ENCODE measurements at places on chromosomes 5 and 9.

GRCh38 chr9:136603216-136603615 is 57.4 kb upstream of the NOTCH1 start:
- no peak overlapping the region for H3K4me3 ChIP-seq
- peaks cover 74% of the 10 kb centered on the region for H3K4me1 ChIP-seq
- DNase-seq: no peak
- no peaks in the 10 kb centered on the region for H3K27me3 ChIP-seq

GRCh38 chr5:181071257-181071656 is 31.2 kb downstream of the BTNL9 start:
- no peaks in the 10 kb centered on the region for H3K27me3 ChIP-seq
- no peak overlapping the region for H3K4me3 ChIP-seq
- H3K4me1 ChIP-seq: no peaks in the 10 kb centered on the region
- no peak overlapping the region for H3K27ac ChIP-seq
- DNase-seq: no peak

- DNase-seq: no peak
- no peak overlapping the region for H3K4me3 ChIP-seq
- H3K4me1 ChIP-seq: no peaks in the 10 kb centered on the region
- no peaks in the 10 kb centered on the region for H3K36me3 ChIP-seq
- H3K27me3 ChIP-seq: no peaks in the 10 kb centered on the region
Measured at GRCh38 chr5:89823046-89823445, 586.5 kb downstream of the CETN3 start.

DNA sequence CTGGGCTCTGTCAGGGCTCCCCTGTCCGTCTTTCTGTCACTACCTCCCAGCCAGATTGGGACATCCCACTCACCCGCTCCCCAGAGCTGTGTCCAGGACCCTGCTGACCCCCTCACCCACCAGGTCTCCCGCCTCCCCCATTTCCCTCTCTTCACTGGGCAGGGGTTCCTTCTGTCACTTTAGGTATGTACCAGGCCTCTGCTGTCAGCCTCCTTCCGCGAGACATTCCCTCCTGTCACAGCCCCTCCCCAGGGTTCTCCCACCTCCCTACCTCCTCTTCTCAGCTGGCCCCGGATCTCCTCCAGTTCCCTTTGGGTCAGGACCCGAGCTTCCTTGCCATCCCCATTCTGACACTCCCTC is 488 bp downstream of the POLR1E start:
- peaks cover 22% of the 10 kb centered on the region for H3K4me1 ChIP-seq
- H3K27me3 ChIP-seq: no peaks in the 10 kb centered on the region
- H3K27ac ChIP-seq: peak overlapping the region; percentile 93
- no peaks in the 10 kb centered on the region for H3K36me3 ChIP-seq
- DNase-seq: no peak

GRCh38 chr5:2183154-2184025 is 300.7 kb upstream of the IRX4 start:
- H3K4me3 ChIP-seq: no peak overlapping the region
- no peaks in the 10 kb centered on the region for H3K36me3 ChIP-seq
- DNase-seq: no peak
- H3K4me1 ChIP-seq: no peaks in the 10 kb centered on the region
- no peak overlapping the region for H3K27ac ChIP-seq

DNA sequence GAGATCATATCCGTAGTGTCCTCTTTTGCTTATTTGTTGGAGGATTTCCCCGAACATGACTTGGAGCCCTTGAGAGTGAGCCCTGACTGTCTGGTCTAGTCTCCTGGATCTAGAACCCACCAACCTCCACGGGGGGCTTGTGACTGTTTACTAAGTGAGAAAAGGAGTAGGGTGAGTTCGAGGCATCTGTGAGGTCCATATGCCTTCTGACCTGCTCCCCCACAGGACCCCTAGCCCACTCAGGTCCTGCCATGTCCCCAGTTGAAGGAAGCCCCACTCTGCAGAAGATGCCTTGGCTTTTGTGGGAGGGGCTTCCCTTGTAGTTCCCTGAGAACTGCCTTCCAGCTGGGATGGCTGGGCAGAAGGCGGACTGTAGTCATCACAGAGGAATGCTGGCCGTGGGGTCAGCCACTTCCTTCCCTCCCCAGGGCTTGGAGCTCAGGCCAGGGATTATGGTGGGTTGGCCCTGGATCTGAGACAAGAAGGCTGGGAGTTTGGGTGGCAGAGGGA is 7.0 kb upstream of the IRF1 start:
- H3K4me3 ChIP-seq: peak overlapping the region; percentile 85
- peaks cover 40% of the 10 kb centered on the region for H3K4me1 ChIP-seq
- no peaks in the 10 kb centered on the region for H3K27me3 ChIP-seq
- H3K36me3 ChIP-seq: no peaks in the 10 kb centered on the region

DNA sequence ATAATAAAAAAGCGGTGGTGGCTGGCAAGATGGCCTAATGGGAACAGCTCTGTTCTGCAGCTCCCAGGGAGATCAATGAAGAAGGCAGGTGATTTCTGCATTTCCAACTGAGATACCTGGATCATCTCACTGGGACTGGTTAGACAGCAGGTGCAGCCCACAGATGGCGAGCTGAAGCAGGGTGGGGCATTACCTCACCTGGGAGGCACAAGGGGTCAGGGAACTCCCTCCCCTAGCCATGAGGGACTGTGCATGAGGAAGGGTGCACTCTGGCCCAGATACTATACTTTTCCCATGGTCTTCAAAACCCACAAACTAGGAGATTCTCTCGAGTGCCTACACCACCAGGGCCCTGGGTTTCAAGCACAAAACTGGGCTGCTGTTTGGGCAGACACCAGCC is 45.6 kb upstream of the PTGER4 start:
- no peak overlapping the region for H3K4me3 ChIP-seq
- no peaks in the 10 kb centered on the region for H3K27me3 ChIP-seq
- no peak for DNase-seq
- H3K27ac ChIP-seq: no peak overlapping the region
- no peaks in the 10 kb centered on the region for H3K4me1 ChIP-seq

- peak overlapping the region; percentile 64 for H3K4me3 ChIP-seq
- H3K27ac ChIP-seq: peak overlapping the region; percentile 57
- peaks cover 28% of the 10 kb centered on the region for H3K4me1 ChIP-seq
- H3K36me3 ChIP-seq: no peaks in the 10 kb centered on the region
Measured at GRCh38 chr5:125411071-125411743, 664.8 kb upstream of the ZNF608 start.

GRCh38 chr9:20884985-20885593 is 146.4 kb downstream of the HACD4 start:
- H3K36me3 ChIP-seq: no peaks in the 10 kb centered on the region
- H3K4me1 ChIP-seq: no peaks in the 10 kb centered on the region
- H3K4me3 ChIP-seq: no peak overlapping the region
- no peak overlapping the region for H3K27ac ChIP-seq
- DNase-seq: peak; percentile 2

- H3K36me3 ChIP-seq: no peaks in the 10 kb centered on the region
- no peaks in the 10 kb centered on the region for H3K27me3 ChIP-seq
- H3K4me1 ChIP-seq: no peaks in the 10 kb centered on the region
- no peak overlapping the region for H3K4me3 ChIP-seq
- no peak for DNase-seq
Measured at GRCh38 chr5:3456121-3456681, 139.4 kb upstream of the IRX1 start.

GRCh38 chr9:110847671-110848070 is 179.1 kb downstream of the MUSK start:
- peaks cover 12% of the 10 kb centered on the region for H3K4me1 ChIP-seq
- peak overlapping the region; percentile 39 for H3K4me3 ChIP-seq
- H3K27ac ChIP-seq: peak overlapping the region; percentile 1
- no peaks in the 10 kb centered on the region for H3K36me3 ChIP-seq
- no peaks in the 10 kb centered on the region for H3K27me3 ChIP-seq
- no peak for DNase-seq

DNA sequence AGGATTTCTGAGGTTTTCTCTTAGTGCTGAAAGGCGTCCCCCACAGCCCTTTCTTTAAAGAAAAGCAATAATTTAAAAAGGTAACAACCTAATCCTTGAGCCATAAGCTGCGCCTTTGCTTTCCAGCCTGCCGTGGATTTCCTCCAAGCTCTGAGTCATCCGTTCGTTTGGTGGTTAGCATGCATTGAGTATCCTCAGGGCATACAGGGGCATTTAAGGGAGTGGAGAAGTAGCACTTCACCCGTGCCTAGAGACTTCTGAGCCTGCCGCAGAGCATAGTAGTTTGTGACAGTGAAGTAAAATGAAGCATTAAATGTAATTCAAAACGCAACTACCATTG is 892 bp upstream of the TNC start:
- peak overlapping the region; percentile 78 for H3K4me3 ChIP-seq
- peaks cover 7% of the 10 kb centered on the region for H3K4me1 ChIP-seq
- H3K27ac ChIP-seq: peak overlapping the region; percentile 68
- H3K27me3 ChIP-seq: no peaks in the 10 kb centered on the region

DNA sequence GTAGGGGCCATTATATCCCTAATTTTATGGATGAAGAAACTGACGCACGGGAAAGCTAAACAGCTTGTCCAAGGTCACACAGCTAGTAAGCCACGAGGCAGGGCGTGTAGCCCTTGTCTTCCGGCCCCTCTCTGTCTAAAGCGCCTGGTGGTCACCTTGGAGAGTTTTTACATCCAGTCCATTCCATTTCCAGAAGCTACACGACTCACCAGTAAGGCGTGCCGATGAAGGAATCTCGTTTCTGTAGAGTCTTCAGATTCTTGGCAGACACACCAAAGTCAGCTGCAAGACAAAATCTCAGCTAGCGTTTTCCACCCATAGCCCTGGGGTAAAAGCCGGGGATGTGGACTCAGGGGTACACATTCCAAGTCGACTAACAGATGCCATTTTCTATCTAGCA is 80.5 kb downstream of the STK10 start:
- H3K36me3 ChIP-seq: no peaks in the 10 kb centered on the region
- H3K4me3 ChIP-seq: no peak overlapping the region
- H3K4me1 ChIP-seq: peaks cover 16% of the 10 kb centered on the region
- H3K27ac ChIP-seq: no peak overlapping the region

DNA sequence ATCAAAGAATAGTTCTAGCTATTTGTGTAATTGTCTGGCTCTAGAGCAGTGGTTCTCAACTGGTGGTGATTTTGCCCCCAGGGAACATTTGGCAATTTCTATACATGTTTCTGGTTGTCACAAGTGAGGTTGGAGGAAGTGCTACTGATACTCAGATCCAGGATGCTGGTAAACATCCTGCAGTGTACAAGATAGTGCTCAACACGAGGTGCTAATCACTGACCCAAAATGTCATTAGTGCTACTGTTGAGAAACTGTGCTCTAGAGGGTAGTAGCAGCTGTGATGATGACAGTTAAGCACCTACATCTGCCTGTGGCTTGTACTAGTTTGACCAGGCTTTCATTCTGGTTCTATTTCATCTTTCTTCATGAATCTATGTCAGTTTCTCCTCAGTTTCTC is 22.1 kb downstream of the LRRC19 start:
- H3K4me3 ChIP-seq: no peak overlapping the region
- peaks cover 15% of the 10 kb centered on the region for H3K36me3 ChIP-seq
- no peaks in the 10 kb centered on the region for H3K27me3 ChIP-seq

DNA sequence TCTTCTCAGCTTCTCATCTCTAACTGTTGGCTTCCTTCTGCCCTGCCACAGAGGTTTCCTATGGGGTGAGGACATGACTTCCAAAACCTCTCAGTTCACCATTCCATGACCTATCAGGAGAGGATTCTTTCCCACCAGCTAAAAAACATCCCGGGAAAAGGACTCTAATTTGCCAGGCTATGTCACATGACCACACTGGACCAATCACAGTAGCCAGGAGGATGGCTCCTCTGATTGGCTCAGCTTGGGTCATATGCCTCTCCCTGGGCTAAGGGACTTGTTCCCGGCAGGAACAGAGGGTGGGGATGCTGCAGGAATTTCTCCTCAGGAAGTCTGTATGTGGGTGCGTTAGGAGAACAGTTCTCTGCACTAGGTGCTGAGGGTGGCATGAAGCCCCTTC is 40.3 kb upstream of the XPA start:
- DNase-seq: no peak
- no peaks in the 10 kb centered on the region for H3K27me3 ChIP-seq

DNA sequence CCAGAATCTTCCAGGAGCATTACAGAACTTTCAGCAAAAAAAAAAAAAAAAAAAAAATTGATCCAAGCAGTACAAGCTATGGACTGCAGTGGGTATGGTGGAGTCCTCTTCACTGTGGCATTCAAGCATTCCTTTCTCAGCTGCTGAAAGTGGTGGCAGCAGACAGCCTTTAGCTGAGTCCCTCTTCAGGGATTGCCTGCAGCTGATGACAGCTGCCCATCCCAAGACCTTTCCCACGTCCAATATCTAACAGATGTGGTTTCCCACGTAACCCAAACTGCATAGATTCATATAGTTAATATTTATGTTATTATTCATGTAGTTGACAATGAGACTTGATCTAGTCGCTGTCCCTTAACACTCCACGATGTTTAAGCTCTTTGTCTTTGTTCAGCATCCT is 475.9 kb downstream of the TLE1 start:
- H3K4me1 ChIP-seq: no peaks in the 10 kb centered on the region
- no peak overlapping the region for H3K4me3 ChIP-seq
- DNase-seq: no peak
- no peak overlapping the region for H3K27ac ChIP-seq

DNA sequence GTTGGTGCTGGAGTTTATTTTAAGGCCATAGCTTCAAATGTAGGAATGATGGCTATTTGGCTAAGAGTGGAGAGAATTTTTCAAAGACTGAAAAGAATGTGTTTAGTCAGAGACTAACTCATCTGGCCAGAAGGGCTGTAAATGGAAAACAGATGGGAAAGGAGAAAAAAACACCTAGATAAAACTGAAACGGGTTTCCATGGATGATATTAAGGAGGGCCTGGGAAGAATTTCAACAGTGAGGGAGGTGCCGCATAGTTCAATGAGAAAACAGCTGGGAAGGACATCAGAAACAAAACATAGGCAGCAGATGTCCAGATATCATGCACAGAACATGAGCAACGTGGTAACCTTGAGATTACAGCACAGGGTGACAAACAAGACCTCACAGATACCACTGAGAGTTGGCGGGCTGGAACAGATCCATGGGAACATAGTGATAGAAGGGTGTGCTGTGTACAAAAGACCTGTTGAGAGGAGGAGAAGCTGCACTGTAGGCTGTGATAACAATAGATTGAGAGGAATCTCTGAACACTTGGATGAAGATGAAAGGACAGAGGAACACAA is 31.2 kb upstream of the RAD23B start:
- no peak for DNase-seq
- H3K27me3 ChIP-seq: no peaks in the 10 kb centered on the region
- H3K36me3 ChIP-seq: no peaks in the 10 kb centered on the region
- no peak overlapping the region for H3K4me3 ChIP-seq
